GM04504 (cell line): ENCODE measurements at places on chromosomes 2 and 18.

GRCh38 chr18:61784834-61785233 lies 108.0 kb downstream of the RNF152 start:
- no peak for DNase-seq

- DNase-seq = no peak
Observed at GRCh38 chr2:171225989-171226388, 65.3 kb upstream of the TLK1 start.

- DNase-seq = no peak
Observed at GRCh38 chr2:240955306-240956170, 42.9 kb upstream of the SNED1 start.

DNA sequence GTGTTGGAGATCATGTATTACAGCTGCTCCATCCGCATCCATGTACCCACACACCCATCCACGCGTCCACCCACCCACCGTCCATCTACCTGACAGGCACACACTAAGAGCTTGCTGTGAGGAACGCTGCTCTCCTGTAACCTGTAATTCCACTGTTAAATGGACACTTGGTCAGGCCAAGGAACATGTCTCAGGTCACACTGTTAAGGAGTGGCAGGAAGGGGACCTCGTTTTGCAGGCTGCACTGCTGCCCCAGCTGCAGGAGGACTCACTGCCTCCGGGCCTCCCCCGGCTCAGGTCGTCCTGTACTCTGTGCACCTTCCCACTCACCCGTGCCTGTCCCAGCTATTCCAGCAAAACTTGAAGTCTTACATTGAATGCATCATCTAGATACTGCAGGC lies 170.5 kb downstream of the EIPR1 start:
- DNase-seq = no peak

GRCh38 chr2:239399433-239399920 lies 1.3 kb downstream of the HDAC4 start:
- no peak for DNase-seq

- DNase-seq = no peak
Observed at GRCh38 chr2:46885376-46885775, 30.2 kb downstream of the MCFD2 start.

DNA sequence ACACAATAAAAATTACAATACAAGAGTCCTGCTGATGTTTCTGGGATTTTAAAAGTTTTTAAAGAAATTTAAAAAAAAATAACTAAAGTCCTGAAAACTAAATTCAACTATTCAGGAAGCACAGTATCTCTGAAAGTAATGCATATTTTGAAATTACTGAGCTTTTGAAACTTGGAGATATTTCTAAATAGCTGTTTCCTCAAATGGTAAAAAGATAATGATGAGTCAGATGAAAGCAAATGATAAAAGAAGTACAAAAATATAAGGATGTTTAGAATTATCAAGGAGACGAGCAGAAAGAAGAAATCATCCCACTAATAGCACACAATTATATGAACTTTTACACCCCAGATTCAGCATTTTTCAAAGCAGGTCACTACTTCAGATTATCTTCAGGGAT lies 90.2 kb upstream of the SLC25A52 start:
- DNase-seq = no peak

GRCh38 chr2:64640153-64641044 lies 13.3 kb downstream of the SERTAD2 start:
- DNase-seq = no peak
